LNCaP clone FGC (cell line): ENCODE measurements at places on chromosomes 13 and 19.

DNA sequence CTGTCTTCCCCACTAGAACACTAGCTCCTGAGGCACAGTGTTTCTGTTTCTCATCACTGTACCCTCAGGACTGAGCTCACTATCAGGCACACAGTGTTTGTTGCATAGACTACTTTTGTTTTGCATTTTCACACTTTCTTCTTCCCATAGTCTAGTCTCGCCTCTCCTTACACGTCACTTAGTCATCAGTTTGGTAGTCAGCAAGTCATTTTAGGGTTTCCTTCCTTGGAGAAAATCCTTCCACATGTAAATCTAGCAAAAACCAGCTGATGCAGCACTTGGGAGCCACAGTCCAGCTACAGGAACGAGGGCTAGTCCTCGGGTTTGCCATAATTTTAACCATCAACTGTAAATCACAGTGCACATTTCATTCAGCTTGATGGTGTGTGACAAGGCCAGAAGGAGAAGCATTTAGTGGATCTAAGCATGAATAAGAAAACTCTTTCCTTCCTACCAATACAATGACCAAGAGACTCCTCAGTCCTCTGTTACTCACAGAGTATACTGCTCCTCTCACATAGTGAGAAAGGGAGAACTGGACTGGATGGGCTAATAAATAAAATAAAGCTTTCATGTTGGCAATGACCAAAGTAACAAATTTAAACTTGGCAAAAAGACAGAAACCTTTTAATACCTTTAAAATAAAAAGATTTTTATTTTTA is 221.0 kb downstream of the KLF12 start:
- no peak for DNase-seq

DNA sequence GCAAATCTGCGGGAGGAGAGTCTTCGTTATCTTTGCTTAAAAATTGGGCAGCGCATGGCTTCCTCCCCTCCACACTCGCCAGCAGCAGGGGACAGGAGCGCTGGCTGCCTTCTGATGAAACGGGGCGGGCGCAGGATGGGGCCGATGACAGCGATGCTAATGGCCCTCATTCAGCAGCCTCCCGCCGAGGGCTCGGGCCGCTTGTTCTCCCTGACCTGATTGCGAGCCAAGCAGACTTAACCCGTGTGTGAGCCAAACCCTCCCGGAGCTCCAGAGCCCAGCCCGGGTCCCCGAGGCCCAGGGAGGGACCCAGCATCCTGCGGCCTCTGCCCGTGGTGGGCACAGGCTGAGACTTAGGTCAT is 90.3 kb downstream of the KDM4B start:
- no peak for DNase-seq

DNA sequence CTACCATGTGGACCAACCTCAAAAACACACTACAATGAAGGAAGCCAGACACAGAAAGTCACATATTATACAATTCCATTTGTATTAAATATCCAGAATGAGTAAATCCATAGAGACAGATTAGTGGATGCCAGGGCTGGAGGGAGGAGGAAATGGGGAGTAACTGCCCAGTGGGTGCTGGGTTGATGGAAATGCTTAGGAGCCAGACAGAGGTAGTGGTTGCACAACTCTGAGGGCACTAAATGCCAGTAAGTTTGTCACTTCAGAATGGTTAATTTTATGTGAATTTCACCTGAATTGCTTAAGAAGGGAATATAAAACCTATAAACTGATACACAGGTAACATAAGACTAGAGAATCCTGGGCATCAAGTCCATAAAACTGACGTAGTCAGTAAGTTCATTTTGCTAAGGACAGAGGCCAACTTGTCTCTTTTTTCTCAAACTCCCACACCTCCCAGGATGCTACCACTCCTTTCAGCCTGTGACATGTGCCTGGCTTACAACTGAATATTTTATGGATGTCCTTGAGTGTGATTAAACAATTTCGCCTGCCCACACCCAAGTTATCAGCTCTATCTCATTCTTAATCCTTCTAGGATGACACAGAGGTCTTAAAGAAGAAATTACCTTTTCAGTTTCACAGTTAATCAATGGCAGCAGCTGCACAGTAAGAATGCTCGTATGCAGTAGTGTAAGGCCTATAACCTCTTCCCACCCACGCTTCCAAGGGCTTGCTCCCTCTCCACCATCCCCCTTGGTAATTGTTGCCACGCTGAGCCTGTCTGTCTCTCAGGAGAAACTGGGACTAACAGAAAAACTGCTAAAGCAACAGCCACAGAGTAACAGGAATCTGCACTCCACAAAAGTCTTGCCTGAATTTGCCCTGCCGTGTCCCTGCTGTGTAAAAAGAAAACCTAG is 5.9 kb upstream of the MLNR start:
- DNase-seq = no peak

GRCh38 chr13:114100446-114101357 is 31.7 kb downstream of the RASA3 start:
- DNase-seq = no peak

- no peak for DNase-seq
These were observed 7.3 kb downstream of the SIGLEC9 start for GRCh38 chr19:51131780-51132680.

- no peak for DNase-seq
These were observed 538 bp downstream of the ZNF428 start for GRCh38 chr19:43618921-43619261.
